ENCODE measurements at places on chromosomes 7 and 10.
A peak's percentile ranks its signal among the peaks of the same experiment; 100 is the strongest.

DNA sequence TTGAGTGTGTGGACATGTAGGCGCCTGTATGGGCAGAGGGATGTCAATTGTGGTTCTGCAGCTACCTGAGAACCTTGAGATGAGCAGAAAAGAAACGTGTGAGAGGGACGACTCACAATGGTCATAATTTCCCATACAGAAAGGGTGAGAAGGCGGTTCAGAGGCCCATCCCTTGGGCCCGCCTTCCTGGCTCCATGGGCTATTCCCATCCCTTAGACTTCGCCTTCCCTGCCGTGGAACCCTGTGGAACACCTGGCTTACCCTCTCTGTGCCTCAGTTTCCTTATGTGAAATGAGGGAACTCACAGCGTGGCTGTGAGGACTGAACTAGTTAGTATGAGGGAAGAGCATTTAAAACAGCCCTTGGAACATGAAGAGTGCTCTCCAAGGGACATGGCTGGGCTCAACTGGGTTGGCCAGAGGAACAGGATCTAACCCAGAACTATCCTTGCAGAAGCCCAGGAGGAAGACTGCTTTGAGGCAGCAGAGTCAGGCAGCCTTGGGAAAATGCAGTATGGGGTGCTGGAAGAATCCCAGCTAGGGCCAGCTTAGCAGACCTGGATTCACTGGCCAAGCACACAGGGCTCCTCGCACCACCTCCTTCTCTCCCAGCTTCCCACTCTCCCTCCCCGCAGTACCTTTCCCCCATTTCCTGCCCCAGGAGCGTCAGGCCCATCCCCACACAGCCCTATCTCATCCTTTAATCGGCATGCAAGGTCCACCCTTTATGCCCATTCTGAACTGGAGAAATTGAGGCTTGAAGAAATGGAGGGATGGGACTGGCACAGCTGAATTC is 11.1 kb upstream of the ZMIZ1 start:
- DNase-seq: no peak

GRCh38 chr7:139650429-139651100 is 127.1 kb downstream of the CLEC2L start:
- no peak for DNase-seq

DNA sequence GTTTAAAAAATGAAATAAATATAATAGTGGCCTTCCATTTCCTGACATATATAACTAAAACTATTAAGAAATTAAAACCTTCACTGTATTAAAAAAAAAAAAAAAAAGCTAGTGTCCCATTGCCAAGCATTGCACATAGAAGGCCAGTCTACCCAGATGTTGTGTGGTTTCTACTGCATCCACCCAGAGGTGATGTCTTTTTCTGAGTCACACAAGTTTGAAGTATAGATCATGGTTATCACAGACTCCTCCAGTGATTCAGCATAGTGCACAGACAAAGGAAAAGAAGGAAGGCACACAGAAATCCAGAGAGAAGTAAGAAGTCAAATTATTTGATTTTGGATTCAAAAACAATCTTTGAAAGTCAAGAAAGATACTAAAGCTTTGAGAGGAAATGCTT is 429.0 kb downstream of the ETV1 start:
- no peak for DNase-seq

DNA sequence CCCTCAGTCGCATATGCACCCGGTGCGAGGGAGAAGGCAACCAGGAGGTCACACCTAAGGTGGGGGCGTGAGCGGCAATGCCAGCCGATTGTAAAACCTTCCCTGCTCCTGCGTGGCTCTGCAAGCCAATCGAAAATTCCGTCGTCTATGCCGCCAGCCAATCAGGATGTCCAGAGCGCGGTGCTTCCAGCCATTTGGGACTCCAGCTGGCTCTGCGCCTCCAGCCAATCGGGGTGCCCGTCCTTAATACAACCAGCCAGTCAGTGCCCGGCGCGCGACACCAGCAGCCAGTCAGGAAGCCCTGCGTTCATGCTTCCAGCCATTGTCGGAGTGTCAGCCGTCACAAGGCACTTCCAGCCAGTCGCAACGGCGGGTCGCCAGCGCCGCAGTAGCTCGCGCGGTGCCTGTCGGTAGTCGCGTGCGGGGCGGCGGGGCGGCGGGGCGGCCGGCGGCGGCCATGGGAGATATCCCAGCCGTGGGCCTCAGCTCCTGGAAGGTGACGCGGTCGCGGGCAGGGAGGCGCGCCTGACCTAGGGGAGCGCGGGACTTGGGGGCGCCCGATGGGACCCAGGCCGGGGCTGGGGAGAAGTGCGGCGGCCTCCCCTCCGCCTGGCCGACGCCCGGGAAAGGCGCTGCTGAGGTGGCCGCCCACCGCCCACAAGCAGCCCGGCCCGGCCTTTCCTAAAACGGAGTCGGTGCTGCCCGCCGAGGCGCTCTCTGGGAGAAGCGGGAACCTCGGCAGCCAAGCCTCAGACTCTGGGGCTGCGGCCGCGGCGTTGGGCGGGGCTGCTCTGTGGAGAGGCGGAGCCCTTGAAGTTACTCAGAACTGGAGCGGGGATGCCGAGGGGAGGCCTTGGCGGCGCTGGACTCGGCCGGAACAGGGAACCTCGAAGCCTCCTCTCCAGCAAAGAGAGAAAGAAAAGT is at the start of gene AKR1E2:
AKR1E2 (plus strand) TSS at position 340 of the 924 bp plus-strand sequence; CDS start at position 458, 118 bp downstream.
- DNase-seq: peak; percentile 87

- DNase-seq: no peak
Measured at GRCh38 chr7:99605527-99605926, 7.5 kb downstream of the TMEM225B start.

- no peak for DNase-seq
Measured at GRCh38 chr7:35596061-35596460, 98.9 kb downstream of the HERPUD2 start.

DNA sequence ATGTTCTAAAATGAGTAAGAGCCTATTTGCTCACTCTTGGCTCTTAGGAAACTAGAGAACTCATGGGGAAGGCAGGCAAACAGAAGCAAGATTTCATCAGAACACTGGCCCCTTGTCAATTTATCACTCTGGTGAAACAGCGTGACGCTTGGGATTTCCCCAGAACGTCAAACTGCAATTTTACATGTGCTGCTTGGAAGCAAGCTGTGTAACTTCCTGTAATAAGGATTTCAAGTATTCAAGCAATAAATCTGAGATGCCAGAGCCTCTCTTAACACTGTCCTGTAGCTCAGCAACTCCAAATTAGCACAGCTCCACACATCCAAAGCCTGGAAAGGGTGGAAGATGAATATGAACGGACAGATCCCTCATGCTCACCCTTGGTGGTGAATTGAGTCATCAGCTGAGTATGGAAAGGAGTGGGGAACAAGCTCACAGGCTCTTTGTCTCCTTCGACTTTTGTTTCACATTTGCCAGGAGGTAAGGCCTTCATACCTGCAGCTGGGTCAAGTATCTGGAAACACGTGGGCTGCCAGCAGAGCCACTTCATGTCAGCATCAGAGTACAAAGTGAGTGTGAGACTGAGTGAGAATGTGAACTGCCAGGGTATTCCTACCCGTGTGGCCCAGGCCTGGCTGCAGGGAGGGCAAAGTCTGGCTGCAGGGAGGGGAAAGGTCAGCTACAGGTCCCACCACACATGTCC is 140.4 kb upstream of the NAMPT start:
- DNase-seq: peak; percentile 78

GRCh38 chr7:38673795-38674194 is 42.6 kb upstream of the AMPH start:
- DNase-seq: no peak

DNA sequence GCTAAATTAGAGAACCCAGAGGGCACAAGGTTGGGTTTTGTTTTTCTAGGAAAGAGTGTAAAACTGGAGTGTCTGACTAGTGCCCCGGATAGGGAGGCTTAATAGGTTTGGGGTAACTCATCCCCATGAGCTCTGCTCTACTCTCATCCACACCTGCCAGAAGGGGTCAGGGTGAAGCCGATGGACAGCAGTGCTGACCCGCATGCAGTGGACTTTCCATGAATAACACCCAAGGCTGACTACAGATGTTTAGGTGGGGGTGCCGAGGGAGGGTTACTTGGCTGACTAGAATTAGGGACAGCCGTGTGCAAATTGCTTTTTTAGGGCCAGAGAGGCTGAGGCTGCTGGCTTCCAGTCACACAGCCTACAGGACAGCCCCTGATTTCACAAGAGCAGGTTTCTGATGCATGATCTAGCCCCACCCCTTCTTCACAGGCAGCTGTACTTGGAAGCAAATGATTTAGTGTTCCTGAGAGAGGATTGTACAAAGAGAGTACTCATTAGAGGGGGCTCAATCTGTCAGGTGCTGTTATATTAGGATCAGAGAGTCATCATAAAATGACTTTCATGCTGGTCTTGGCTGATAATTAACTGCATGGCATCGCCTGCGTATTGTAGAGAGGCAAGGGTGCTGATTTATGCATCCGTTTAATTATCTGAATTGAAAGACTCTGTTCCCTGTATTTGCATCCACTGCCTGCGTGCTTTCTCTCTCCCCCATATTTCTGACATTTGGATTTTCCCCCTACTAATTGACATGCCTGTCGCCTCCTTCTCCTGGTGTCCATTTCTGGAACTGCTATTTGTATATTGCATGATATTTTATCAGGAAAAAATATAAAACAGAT is 9.5 kb downstream of the INHBA start:
- DNase-seq: no peak

GRCh38 chr7:33186192-33186591 is 56.8 kb downstream of the BBS9 start:
- DNase-seq: no peak
